Natural killer cell treated with Interleukin-12 subunit alpha and Interleukin-12 subunit beta and Interleukin-15 and Interleukin-18, amount 100 ng/mL, for 72 hours (primary cell): ENCODE measurements at places on chromosomes 3 and 15. TPM values are rescaled to one million over a fixed set of nuclear protein-coding genes. Genes with fewer than 3 reads are reported as not detected.

Gene MYLK
- total RNA-seq = 0.14 TPM

DNA sequence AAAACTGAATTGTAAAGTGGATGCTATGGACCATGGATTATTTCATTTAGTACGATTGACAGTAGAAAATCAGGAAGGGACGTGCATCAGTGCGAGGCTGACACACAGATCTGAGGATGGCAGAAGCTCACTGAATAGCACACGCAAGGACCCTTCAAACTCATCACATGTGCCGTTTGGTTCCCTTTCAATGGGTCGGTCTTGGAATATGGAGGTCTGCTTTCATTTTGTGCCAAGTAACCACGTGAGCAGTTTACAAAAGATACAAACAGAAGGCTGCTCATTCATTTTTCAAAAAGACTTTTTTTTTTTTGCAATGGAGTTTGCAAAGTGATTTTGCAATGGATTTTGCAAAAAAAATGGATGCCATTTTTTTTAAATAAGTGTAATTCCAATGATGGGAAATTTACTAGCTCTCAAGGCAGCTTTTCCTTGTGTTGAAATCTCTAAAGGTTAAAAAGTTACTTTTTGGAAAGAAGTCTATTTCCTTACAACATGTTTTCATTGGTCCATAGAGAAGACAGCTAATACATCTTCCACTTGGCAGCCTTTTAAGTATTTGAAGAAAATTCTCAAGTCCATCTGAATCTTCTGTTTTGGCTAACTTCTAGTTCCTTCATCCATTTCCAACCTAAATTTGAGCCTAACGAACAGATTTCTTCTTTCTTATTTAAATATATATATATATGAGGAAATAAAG is 392.3 kb upstream of the TPRG1 start:
- DNase-seq = no peak

DNA sequence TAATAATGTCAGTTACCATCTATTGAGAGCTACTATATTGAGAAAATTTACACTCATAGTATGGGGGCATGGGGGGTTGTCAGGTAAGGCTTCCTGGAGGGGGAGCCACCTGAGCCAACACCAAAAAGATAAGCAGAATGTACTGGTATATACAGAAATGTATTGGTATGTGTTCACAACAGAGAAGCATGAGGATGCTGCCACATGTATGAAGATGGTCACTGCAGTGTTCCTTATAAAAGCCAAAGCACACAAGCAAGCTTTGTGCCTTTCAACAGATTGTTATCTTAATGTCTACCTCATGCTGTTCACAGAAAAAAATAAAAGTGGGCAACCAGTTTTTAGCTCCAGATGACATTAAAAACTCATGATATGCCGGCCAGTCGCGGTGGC is 149.0 kb downstream of the MAGI1 start:
- DNase-seq = no peak

- no peak for DNase-seq
Measured at GRCh38 chr3:157836022-157836421, 270.2 kb downstream of the SHOX2 start.

- DNase-seq = no peak
Measured at GRCh38 chr3:98027085-98027446, 8.0 kb downstream of the GABRR3 start.

GRCh38 chr3:178676077-178676476 is 139.8 kb downstream of the KCNMB2 start:
- DNase-seq = no peak
